ENCODE measurements at places on chromosomes 6 and 20. TPM values are rescaled to one million over a fixed set of nuclear protein-coding genes. Genes with fewer than 3 reads are reported as not detected.

Gene KIF13A
- total RNA-seq, result 13.8 TPM

Gene EYA4
- not detected for total RNA-seq

Gene NKX2-2
- not detected for total RNA-seq

GRCh38 chr6:36546308-36546919 lies 865 bp downstream of the STK38 start:
- DNase-seq, result no peak

DNA sequence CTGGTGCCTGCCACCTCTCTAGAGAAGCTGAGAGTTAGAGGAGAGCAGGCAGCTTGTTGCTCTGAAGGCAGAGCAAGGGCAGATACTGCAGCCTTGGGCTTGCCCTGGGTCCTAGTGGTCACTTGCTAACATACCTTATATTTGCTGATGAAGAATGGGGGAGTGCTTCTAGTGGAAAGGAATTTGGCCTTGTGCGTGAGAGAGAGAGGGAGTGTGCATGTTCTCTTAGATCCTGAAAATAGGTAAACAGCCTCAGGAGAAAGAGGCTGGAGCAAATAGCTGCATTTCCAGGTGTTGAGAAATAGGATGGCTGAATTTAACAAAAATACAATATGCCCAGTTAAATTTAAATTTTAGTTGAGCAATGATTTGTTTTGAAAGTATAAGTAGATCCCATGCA lies 724.5 kb upstream of the FLRT3 start:
- peak; percentile 56 for DNase-seq

DNA sequence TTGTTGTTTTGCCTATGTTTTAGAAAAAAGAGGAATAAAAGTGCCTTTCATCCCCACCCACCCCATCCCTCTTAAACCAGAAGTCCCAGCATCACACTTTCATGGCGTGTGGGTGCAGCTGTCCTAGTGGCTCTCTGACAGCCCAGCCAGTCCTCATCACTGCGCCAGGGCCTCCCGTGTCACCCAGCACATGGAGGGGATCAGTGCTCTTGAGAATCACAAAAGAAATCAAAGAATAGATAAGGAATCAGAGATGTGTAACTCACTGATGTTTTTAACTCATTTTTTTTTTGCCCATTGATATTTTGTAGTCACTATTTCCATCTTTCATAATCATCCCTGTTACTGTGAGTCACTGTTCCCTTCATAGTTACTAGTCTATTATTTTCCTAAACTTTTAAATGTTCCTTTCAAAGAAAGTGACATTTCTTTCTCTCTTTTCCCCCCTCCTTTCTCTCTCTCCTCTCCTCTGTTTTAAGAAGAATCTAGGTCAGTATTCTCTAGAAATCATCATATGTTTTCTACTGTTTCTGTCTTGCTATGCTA lies 78.6 kb downstream of the AIG1 start:
- no peak for DNase-seq

DNA sequence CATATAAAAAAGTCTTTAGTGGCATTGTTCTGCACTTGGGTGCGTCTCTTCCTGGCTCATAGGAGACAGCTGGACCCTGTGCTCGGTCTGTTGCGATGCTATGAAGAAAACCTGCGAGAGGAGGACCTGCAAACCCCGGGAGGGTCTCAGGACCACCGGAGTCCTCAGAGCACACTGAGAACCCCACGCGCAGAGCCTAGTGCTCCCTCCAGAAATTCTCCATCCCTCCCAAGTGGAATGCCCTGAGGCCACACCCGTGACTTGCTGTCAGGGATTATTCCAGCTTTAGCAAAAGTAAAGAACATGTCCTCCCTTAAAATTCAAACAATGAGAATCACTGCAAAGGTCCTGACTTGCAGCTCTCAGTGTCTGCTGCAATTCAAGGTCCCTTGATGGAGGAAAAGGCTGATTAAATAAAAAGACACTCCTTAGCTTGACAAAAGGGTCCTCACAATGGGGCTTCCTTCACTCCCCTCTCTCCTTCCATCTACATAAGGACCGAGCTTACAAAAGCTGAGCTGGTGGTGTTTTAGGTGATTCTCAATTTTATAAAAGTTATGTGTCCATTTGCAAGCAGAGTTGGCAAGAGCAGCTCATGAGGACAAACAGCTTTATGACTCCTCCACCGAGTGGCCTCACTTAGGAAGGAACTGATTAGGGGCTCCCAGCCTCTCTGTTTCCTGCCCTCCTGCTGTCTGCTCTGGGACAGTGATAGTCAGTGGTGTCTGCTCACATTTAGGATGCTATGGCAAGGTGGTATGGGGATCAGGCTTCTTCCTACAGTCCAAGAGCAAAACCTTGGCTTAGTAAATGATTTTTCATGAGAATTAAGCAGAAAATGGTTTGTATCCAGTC lies 97.0 kb downstream of the RAMACL start:
- DNase-seq, result no peak

GRCh38 chr20:58048096-58048702 lies 180.3 kb downstream of the ANKRD60 start:
- no peak for DNase-seq

DNA sequence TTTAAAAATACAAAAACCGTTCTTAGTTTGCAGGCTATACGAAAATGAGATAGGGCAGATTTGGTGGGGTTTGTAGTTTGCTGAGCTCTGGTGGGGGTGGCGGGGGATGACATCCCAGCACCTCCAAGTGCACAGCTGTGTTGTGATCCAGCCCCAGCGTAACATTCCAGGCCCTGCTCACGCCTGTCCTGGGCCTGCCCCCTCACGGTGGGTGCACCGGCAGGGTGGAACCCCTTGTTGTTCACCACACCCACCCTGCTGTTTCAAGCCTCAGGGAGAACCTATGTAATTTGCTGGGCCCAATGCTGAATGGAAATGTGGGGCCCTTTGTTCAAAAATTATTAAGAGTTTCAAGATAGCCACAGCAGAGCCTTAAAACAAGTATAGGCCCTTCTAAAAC lies 25.0 kb downstream of the ARMC2 start:
- no peak for DNase-seq

- no peak for DNase-seq
Measured at GRCh38 chr6:63058601-63059000, 152.7 kb upstream of the FKBP1C start.

DNA sequence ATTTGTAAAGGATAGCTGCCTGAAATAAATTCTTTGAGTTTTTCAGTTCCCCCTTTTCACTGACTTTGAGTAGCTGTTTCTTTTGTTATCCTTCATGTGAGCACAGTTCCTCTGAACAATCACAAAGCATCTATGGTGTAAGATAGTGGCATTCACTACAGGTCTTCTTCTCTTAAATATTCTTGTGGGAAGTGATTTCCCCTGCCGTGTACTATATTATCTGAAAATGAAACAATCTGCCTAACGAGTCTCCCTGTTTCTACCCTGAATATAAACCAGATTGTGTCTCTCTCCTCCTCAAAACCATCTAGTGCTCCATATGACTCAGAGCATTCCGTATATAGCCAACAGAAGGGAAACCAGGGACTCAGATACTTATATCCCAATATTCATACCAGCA lies 380.1 kb upstream of the SOX4 start:
- no peak for DNase-seq

DNA sequence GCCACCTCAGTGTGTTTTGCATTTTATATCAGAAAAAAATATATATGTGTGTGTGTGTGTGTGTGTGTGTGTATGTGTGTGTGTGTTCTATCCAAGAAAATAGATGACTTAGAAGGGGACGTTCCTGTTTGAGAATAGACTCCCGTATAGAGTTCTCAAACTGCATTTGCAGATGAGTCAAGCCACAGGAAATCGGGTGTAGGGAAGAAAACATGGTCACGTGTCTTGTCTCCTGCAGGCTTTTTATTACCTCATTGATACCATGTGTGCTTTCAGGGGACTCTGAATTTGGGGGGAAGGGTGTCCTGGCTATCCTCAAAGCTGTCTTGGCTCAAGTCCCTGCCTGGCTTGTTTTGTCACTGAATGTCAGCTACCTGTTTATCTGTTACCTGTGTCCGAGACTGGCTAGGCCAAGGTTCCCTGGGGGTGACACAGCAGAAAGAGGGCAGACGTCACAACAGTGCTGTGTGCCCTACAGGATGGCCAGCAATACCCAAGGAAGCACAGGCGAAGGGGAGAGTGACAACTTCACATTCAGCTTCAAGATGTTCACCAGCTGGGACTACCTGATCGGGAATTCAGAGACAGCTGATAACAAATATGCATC lies 55.7 kb upstream of the NOP56 start:
- no peak for DNase-seq

DNA sequence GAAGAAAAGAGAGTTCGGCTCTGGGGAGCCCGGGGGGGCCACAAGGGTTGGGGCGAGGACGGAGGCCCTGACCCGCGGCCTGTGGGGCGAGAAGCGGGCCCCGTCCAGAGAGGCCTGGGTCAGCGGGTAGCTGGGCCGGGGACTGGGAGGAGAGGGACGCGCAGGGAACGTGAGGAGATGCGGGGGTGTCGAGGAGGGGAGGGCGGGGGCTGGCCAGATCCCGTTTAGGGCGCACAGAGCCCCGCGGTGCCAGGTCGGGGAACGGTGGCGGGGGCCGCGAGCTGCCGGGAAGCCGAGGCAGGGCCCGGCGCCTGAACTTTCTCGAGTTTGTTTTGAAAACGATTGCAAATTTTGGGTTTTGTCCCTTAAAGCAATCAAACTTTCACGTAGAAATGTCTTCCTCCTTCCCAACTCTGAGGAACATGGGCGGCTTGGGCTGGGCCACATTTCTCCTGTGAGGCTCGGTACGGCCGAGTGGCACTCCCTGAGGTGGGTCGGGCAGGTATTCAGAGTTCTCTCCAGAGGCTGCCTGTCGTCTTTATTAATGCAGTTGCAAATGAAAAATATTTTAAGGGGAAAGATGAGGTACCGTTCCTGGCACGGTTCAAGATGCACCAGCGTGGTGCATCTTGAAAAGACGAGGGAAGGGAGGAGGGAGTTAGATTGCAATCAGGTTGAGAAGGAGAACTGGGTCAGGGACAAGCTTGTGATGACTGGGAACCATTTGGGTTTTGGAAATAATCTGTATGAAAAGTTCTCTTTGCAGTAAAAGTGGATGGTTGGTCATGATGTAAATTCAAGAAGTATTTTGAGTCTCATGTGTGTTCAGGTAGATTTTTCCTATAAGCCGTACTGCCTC lies 972 bp downstream of the RNF8 start:
- no peak for DNase-seq

- DNase-seq, result no peak
Measured at GRCh38 chr6:113181164-113181563, 676.0 kb upstream of the MARCKS start.

DNA sequence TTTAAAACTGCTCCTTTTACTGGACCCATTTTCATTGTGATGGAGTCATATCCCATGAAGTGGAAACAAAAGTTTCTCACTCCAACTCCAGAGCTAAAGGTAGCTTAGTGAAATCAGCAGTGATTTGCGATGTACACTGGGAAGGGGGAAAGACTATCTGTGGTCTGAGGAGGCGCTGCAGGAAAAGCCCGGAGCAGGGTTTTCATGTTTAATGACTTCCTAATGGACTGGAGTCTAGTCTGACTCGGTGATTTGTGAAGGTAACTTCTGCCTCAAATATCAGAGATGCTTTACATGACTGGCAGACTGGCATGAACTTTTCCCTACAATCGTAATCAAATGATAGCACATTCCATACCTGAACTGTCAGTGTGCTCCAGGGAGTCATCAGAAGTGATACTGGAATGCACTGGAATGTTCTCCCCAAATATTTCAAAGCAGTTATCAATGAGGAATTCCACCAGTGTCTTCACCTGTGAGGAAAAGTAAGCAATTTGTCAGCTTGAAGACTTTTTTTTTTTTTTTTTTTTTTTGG lies 7.0 kb downstream of the TAGAP start:
- DNase-seq, result no peak

- no peak for DNase-seq
Measured at GRCh38 chr6:113397236-113397635, 459.9 kb upstream of the MARCKS start.

DNA sequence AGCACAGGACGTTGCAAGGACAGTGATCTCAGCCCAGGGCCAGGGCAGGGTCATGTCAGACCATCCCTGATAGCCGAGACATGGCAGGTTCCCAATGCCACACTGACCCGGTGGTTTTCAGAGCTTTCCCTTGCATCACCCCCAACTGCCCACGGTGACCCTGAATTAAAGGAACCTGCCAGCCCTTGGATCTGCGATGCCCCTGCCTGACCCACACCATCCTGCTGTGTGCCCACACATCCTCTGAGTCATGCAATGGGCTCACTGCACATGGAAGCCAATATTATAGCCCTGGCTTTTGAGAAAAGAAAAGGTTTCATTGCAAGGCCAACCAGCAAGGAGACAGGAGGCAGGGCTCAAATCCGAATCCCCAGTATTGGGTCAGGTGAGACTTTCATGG lies 132.6 kb upstream of the CST7 start:
- no peak for DNase-seq

- no peak for DNase-seq
Measured at GRCh38 chr20:53814060-53814459, 220.4 kb upstream of the ZNF217 start.
